ENCODE measurements at places on chromosomes 2 and 18.
A peak's percentile ranks its signal among the peaks of the same experiment; 100 is the strongest.

DNA sequence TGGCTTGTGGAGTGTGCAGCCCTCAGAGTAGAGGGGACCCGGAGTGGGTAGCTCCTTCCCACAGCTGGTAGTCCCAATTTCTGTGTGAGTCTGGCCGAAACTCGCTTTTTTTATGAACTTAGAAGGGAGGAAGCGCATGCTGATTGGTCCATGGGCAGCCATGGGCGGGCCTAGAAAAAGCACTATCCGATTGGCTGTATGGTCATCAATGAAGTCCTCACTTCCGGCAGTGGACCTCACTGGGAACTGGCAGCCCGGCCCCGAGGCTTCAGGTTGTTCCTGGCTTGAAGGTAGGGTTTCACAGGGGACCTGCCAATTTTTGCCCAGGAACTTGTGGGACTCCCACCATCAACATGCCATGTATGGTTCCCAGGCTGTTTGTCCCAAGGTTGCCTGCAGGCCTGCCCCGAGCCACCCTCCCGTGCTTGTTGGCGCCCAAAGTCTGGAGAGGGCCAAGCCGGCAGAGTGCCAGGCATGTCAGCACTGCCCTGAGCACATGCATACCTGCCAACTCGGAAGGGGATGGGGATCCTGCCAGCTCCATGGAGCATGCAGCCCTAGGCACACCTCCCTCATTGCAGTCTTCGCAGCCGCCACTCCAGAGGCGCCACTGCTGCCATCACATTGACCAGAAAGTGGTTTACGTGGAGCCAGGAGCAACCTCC is 98.5 kb downstream of the ATP9B start:
- no peak for DNase-seq

DNA sequence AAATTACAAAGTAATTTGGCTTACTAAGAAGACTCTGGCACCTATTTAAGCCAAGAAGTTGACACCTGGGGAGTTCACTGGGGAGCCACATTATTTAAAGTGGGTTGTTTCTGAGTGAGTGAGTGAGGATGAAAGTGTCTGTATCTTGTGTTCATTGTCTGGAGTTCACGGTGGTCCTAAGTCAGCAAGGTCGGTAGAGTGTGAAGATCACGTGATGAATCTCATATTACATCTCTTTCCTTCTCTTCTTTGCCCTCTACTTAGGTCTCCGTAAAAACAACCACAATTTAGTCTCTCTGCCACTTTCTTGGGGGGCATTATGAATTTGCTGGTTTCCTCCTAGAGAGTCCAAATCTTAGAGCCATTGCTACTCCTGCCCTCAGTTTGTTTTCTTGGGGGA is 67.8 kb downstream of the DIS3L2 start:
- no peak for DNase-seq

DNA sequence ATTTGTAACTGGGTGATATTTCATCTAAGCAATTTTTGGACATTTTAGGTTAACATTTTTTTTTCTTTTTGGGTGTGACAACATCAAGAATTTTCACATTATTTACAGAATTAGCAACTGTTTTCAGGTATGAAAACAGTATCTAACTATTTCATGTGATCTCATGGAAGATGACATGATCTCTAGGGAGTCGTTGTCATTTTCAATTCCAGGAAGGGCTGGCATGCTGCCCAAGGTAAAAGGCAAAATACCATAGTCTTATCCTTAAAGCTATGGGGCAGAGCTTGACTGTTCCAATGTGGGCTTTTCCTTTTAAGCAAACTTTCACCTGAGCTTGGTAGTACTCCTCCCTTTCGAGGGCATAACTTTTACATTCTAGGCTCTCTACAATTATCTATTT is 443.7 kb downstream of the DSEL start:
- DNase-seq, result no peak

GRCh38 chr18:56488739-56489138 is 149.7 kb downstream of the TXNL1 start:
- no peak for DNase-seq

DNA sequence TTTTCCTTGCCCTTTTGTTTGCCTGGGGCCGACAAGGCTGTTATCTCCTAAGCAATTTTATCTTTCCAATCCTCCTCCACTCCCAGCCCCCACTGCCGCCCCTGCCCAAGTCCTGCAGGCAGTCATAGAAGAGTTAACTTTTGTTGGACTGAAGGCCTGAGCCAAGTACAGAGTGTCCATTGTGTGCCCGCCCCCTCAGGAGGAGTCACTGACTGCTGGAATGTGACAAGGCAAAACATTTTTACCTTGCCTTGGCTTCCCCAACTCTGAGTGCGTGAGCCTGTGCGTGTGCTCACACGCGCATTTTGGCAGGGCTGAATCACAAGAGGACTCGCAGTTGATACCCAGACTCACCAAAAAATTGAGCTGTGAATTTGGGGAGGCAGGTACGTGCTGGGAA is 16.2 kb downstream of the SETBP1 start:
- DNase-seq, result no peak

DNA sequence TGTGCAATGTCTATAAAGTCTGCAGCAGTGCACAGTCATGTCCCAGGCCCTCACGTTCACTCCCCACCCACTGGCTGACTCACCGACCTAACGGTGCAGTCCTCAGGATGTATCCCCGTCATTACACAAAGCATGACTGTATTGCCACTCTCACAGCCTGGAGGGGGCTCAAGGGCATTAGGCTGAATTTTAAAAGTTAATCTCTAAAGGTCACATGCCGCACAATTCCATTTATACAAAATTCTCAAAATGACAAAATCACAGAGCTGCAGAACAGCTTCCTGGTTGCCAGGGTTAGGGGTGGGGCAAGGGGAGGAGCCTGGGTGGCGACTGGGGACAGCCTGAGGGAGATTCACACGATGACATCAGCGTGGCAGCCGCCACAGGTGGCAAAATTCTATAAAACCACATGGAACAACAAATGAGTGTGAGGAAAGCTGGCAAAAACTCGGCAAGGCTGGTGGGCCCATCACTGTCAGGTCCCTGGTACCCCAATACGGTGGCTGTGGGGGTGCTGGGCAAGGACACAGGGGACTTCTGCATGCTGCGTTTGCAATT is 97.6 kb downstream of the NDUFA10 start:
- DNase-seq, result peak; percentile 93

DNA sequence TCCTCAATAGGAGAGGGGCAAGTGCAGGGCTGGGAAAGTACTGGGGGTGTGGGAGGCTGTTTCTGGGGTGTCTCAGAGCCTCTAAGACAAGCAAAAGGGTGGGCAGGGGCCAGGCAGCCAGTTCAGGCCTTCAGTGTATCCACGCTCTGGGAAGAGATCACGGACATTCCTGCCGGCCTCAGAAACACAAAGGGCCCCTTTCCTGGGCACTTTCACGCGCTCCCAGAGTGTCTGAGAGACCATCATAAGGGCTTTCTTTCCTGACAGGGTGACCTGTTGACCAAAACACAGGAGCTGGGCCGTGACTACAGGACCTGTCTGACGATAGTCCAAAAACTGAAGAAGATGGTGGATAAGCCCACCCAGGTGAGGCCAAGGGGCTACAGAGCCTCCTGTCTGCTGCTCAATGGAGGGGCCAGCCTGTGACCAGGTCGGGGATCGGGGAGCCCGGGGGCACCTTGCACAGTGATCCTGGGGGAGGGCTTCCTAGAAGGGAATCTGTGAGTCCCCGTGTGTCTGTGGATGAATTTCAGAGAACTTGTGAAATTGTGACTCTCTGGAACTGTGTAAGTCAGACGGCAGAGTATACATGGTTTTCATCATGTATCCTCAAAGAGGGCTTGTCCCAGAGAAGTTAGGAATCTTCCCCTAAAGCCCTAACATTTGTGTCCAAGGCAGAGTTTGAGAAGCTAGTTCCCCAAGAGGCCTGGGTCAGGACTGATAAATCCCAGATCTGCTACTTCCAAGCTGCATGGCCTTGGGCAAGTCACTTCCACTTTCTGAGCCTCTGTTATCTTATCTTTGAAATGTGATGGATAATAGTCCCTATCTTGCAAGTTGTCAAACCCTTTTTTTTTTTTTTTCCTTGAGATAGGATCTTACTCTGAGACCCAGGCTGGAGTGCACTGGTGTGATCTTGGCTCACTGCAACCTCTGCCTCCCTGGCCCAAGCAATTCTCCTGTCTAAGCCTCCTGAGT is 1.8 kb downstream of the GNLY start:
- no peak for DNase-seq

GRCh38 chr2:118993392-118993752 is 51.4 kb downstream of the MARCO start:
- no peak for DNase-seq

- peak; percentile 11 for DNase-seq
Observed at GRCh38 chr2:6773007-6773693, 92.6 kb downstream of the CMPK2 start.

GRCh38 chr2:136381722-136382633 is 264.0 kb upstream of the CXCR4 start:
- DNase-seq, result no peak

- DNase-seq, result no peak
Observed at GRCh38 chr2:232053777-232054176, 92.3 kb downstream of the DIS3L2 start.

GRCh38 chr2:120945832-120946499 is 210.3 kb downstream of the GLI2 start:
- DNase-seq, result no peak

GRCh38 chr18:11175266-11175979 is 26.1 kb upstream of the PIEZO2 start:
- peak; percentile 85 for DNase-seq

GRCh38 chr2:228999326-228999725 is 271.8 kb downstream of the PID1 start:
- DNase-seq, result no peak

GRCh38 chr2:201806442-201807170 is at the start of gene CDK15:
TSS of gene CDK15 (plus strand) at chr2:201806537. CDS start at chr2:201806665, 128 bp downstream.
- DNase-seq, result peak; percentile 80

GRCh38 chr18:79975043-79975442 is 10.6 kb downstream of the HSBP1L1 start:
- DNase-seq, result no peak

- DNase-seq, result no peak
Observed at GRCh38 chr2:126874961-126875360, 23.7 kb upstream of the TEX51 start.

DNA sequence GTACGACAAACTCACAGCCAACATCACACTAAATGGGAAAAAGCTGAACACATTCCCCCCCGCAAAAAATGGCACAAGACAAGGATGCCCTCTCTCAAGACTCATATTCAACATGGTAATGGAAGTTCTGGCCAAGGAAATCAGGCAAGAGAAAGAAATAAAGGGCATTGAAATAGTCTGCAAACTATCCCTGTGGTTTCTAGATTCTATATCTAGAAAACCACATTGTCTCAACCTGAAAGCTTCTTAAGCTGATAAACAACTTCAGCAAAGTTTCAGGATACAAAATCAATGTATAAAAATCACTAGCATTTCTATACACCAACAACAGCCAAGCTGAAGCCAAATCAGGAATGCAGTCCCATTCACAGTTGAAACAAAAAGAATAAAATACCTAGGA is 294.6 kb upstream of the CYP26B1 start:
- DNase-seq, result no peak

- no peak for DNase-seq
Observed at GRCh38 chr2:54628418-54628817, 95.0 kb upstream of the EML6 start.

DNA sequence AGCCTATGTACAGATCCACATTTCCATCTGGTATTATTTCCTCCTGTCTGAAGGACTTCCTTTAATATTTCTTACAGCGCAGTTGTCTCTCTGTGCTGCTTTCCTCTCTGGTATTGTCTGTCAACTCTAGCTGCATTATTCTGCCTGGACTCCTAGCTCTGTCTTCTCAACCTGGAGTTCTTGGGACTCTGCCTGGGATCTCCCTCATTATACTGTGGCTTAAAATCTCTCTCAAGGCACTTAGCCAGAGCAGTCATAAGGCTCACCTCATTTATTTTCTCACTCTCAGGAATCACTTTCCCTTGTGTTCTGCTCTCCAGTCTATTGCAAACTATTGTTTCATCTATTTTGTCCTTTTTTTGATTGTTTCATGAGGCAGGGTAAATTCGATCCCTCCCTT is 850.4 kb downstream of the ERBB4 start:
- DNase-seq, result no peak

DNA sequence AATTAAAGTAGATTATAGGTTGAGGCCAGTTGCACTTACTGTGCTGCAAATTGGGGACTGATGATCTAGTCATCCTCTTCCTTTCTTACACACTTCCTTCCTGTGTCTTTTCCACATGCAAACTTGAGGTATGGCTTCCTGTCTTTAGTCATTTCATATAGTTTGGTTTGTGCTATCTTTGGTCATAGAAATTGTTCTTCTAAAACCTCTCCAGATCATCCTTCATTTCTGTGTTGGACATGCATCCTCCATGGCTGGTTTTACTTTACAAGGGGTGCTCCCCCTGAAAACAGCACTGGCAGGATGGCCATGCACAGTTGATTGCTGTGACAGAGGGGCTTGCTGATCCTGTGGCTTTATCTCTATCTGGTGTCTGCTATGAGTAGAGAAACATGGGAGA is 36.5 kb downstream of the MGAT5 start:
- DNase-seq, result no peak

DNA sequence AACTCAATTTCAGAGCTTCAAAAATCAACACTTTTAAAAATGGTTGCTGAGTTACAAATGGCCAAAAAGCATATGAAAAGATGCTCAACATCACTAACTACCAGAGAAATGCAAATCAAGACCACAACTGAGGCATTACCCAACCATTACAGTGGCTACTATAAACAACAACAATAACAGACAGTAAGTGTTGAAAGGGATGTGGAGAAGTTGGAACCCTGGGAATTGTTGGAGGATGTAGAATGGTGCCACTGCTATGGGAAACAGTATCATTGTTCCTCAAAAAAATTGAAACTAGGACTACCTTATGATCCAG is 173.3 kb upstream of the SPRED2 start:
- DNase-seq, result no peak

DNA sequence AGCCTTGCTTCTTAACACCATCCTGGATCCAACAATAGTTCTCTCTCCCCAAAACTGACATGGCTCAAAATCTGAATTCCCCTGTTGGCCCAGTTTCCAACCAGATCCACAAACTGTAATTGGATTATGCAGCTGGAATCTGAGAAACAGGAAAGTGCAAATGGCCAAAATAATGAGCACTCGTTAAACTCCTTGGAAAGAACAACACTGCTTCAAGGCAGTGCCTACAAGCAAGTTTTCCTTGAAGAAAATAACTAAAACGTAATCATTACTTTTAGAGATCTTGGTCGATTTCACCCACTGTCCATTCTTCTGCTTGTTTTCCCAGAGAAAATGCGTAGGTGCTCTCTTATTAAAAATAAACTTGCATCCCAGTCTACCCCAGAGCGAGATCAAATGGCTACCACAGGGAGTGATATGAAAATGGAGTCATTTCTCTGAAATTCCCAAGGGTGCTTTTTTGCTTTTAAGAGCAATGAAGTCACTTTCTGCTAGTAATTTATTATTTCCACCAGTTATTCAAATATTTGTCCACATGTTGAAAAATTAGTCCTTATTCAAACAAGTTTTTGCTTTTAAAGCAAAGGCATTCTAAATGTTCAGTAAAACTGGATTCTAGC is 264.2 kb downstream of the C1D start:
- DNase-seq, result peak; percentile 14

GRCh38 chr2:48439102-48439501 is 90.9 kb upstream of the STON1 start:
- DNase-seq, result peak; percentile 28

DNA sequence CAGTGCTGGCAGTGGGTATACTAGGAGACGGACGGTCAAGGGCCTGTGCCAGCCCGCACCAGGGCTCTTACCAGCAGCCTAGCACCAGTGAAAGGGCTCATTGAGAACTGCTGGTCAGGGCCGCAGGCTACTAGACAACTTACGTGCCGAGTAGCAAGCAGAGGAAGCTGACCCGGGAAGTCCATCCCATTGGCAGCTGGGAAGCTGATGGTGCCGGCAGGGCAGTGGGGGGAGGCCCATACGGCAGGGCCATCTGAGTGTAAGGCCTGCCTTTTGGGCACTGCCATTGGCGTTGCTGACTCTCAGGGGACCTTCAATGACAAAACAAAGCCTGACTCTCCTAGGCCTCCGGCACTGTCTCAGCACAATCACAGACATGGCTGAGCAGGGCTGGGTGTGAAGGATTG is 20.6 kb downstream of the EFR3B start:
- no peak for DNase-seq
